KG1 (cell line): ENCODE measurements at places on chromosomes 1 and 21.
A peak's percentile ranks its signal among the peaks of the same experiment; 100 is the strongest.

DNA sequence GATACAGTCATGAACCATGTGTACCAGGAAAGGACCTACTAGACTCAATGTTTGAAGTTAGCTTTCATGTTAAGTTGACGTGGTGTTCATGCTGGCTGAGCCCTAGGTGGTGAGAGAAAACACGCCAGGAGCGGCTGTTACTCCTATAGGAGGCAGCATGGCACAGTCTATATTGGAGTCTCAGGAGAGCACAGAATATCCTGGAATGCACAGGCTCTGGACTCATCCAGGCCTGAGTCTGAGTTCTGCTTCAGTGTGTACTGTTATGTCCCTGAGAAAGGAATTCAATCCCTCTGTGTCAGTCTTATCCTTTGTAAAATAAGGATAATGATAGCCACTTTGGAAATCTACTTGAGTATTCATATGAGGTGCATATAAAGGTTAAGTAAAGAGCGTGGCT is 41.2 kb downstream of the DPT start:
- DNase-seq = no peak

- no peak for DNase-seq
These were observed 18.1 kb upstream of the ECE1 start for GRCh38 chr1:21308330-21308729.

DNA sequence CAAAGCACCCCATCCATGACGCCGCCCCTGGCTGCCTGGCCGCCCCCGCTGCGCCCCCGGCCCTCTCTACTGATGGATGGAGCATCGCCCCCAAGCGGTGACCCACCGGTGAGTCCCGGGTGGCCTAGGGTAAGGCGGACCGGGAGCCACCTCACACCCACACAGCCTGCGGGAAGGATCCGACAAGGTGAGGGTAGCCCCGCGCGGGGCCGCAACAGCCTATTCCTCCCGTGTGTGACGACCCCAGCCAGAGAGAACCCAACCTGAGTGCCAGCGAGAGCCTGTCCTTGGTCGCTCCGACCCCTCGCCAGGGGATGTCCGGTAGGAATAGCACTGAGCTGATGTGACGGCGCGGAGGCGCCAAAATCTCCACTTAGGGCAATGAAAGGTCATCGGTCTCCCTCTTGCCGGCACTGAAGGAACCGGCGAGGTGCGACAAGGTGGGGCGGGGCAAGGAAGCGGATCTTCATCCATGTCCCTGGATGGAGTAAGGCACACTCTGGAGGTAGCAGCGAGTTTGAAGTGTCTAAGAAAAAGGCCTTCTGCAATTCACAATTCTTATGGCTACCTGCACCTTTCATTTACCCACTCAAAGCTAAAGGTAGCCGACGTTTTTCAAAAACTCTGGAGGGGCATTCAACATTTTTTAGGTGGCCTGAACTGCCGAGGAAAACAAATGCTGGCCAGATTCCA is 19.7 kb upstream of the CHIA start:
- DNase-seq = no peak

DNA sequence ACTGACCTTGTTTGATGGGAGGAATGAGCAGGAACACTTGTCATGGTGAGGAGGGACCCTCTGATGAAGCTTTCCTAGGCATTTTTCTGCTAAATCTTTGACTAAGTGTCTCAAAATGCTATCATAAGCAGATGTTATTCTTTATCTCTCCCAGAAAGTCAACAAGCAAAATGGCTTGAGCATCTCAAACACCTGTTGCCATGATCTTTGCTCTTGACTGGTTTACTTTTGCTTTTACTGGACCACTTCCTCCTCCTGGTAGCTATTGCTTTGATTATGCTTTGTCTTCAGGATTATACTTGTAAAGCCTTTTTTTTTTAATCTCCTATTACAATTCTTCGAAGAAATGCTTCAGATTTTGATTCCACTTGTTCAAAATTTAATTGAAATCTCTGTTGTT is 157.4 kb downstream of the GPR52 start:
- no peak for DNase-seq

GRCh38 chr1:107953556-107953955 is 11.4 kb downstream of the VAV3 start:
- DNase-seq = no peak

GRCh38 chr1:34278211-34278610 is 101.5 kb downstream of the C1orf94 start:
- DNase-seq = no peak

- DNase-seq = no peak
These were observed 29.5 kb downstream of the ARHGEF16 start for GRCh38 chr1:3483801-3484444.

- DNase-seq = no peak
These were observed 58.4 kb downstream of the DYRK1A start for GRCh38 chr21:37425001-37425400.

GRCh38 chr1:222335586-222335985 is 212.3 kb downstream of the HHIPL2 start:
- DNase-seq = no peak

- no peak for DNase-seq
These were observed 262.1 kb upstream of the LRRC7 start for GRCh38 chr1:69305621-69306020.

DNA sequence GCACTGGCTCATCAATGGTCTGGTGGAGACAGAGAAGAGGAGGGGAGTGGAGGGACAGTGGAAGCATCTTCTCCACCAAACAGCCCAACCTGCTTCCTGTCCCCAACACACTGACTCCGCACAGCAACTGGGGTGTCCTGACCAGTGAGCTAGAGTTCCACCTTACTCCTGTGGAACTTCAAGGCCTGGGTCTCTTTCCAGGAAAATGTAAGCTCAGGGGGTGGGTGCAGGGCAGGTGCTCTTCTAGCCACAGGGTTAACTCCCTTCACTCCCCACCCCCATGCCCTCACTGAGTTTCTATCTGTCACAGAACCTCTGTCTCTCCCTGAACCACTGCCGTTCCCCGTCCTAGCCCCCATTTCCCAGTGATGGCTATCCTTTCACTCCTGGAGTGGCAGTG is 876 bp downstream of the MOB3C start:
- DNase-seq = no peak

DNA sequence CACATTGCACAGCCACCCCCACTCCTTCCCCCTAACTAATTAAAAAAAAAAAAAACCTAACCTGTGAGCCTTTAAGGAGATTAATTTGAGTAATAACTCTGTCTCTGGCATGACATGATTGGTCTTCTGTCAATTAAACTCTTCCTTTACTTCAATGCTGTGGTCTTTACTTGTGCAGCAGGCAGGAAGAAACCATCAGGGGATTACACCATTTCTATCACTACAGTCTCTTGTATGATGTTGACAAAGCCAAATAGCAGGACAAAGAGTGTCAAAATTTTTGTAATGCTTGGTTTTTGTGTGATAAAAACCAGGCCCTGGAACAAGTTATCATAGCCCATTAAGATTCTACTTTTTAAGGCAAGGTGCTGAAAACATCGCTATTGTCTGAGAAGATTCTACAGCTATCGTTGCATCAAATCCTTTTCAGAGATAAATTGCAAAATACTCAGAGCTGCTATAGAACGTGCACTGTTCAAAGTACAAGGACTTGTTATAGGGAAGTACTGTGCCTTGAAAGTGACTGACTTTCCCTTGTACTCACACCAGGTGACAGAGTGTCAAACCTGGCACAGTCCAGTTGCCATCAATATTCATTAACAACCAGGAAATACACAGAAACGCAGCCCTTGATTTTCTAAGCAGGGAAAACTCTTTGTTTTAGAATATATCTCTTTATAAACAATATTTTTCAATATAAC is 37.7 kb downstream of the LHX9 start:
- no peak for DNase-seq

- DNase-seq = no peak
These were observed 35.2 kb downstream of the RRP1 start for GRCh38 chr21:43824333-43825241.

- DNase-seq = no peak
These were observed 36.8 kb upstream of the SFPQ start for GRCh38 chr1:35229587-35230360.

- no peak for DNase-seq
These were observed 72.0 kb upstream of the PAXBP1 start for GRCh38 chr21:32843561-32843960.

DNA sequence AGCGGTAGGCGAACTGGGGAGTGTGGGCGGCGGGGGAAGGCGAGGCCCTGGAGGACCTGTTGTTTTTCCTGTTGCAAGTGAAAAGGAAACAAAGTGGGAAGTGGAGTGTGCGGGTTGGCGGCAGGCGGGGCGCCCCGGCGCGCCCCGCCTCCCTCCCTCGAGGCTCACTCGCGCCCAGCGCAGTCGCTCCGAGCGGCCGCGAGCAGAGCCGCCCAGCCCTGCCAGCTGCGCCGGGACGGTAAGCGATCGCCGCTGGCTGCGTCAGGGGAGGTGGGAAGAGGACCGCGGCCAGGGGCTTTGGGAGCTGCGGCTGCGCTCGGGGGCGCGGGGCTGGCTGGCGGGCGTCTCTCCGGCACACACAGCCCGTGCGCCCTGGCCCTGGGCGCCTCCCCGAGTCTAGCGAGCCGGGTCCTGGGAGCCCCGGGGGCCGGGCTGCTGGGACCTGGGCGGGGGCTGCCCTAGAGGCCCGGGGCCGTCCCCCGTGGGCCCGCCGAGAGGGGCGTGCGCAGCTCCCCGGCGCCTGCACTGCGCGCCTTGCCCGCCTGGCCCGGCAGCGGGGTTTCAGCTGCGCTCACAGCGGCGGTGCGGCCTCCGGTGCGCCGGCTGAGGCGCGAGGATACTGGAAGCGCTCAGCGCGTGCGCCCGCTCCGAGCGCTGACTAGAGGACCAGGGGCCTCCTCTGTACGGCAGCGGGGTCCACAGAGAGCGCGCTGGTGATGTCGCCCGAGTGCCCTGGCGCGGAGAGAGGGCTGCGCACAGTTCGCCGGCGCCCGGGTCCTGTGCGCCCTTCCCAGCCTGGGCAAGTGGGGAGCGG is at the start of gene PIK3CD:
Gene PIK3CD (plus strand): TSS at position 167 of the 814 bp plus-strand sequence. CDS start 58,725 bp downstream, outside the sequence.
- DNase-seq = peak; percentile 50

GRCh38 chr1:112933820-112934571 is 22.0 kb downstream of the SLC16A1 start:
- no peak for DNase-seq

- no peak for DNase-seq
These were observed 256.7 kb upstream of the CACYBP start for GRCh38 chr1:174742805-174743653.

GRCh38 chr1:102531036-102531435 is 534.3 kb upstream of the OLFM3 start:
- DNase-seq = no peak

DNA sequence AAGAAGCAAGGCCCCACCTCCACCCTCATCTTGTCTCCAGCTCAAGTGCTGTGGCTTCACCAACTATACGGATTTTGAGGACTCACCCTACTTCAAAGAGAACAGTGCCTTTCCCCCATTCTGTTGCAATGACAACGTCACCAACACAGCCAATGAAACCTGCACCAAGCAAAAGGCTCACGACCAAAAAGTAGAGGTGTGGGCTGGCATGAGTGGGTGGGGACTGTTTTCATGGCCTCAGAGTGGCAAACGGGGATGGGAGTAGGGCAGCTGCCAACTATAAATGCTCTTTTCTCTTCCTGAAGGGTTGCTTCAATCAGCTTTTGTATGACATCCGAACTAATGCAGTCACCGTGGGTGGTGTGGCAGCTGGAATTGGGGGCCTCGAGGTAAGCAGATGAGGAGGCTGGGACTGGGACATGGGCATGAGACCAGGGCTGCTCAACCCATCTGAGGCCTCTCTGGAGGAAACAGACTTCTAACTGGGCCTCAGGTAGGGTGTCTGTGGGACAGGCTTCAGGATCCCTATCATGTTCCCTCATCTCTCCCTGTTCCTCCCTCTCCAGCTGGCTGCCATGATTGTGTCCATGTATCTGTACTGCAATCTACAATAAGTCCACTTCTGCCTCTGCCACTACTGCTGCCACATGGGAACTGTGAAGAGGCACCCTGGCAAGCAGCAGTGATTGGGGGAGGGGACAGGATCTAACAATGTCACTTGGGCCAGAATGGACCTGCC is 8.8 kb upstream of the P3R3URF start:
- no peak for DNase-seq

- DNase-seq = no peak
These were observed 54.8 kb downstream of the EIF4G3 start for GRCh38 chr1:21121764-21122471.

GRCh38 chr1:40404670-40405462 is 31.3 kb downstream of the SMAP2 start:
- peak; percentile 27 for DNase-seq

DNA sequence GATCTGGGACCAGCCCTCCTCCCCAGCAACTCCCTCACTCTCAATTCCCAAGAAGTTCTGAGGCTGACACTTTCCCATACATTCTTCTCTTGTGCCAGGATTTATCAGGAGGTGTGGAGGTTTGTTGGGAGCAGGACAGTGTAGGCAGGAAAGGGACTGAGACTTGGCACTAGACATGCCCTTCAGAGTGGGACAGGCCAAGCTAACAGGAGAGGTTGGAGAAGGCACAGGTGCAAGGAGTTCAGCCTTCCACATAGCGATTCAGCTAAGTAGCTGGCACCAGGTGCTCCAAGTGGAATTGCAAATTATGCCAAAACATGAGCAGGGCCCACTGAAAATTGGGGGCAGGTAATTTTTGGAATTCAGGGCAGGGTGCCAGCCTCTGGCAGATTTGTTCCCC is 83.0 kb upstream of the DUSP10 start:
- DNase-seq = no peak
